Stimulated activated CD4-positive, alpha-beta T cell treated with anti-CD3 and anti-CD28 coated beads, Interleukin-1b, Interleukin-23, amount 100 ng/mL, for 1 hour (primary cell): ENCODE measurements at places on chromosomes 2 and 18.

GRCh38 chr2:3728104-3729054 lies 25.0 kb downstream of the DCDC2C start:
- DNase-seq: no peak

DNA sequence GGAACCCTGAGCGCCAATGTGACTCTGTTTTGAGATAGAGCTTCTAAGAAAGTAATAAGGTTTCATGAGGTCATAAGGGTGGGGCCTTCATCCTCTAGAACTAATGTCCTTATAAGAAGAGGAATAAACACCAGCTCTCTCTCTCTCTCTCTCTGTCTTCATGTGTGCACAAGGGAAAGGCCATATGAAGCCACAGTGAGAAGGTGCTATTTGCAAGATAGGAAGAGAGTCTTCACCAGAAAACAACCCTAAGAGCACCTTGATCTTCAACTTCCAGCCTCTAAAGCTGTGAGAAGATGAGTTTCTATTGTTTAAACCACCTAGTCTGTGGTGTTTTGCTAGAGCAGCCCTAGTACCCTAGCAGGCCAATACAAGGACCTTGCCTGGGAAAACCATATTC lies 55.8 kb downstream of the DOCK10 start:
- no peak for DNase-seq

- no peak for DNase-seq
Observed at GRCh38 chr2:154608438-154608837, 90.1 kb upstream of the KCNJ3 start.

DNA sequence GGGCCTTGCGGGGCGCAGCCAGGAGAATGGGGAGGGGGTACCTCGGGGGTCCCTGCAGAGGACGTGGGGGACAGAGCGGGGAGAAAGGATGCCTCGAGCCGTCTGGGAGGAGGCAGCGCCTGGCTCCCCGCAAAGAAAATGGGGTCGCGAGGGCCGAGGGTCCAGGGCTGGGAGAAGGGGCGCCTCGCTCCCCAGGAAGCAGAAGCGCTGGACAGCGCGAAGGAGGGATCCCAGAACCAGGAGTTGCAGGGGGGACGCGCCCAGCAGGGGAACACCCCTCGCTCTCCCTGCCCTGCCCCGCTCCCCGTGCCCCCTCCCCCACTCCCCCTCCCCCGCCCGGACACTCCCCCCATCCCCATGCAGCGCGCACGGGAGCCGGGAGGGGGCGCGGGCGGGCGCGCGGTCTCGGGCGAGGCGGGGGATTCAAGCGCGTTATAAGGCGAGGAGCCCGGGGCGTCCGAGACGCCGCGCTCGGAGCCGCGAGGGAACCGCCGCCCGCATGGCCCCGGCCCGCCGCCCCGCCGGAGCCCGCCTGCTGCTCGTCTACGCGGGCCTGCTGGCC lies at the start of gene ERFE:
TSS of gene ERFE (plus strand) at position 462 of the 562 bp plus-strand sequence. CDS start at position 500, 38 bp downstream.
- DNase-seq: no peak

- DNase-seq: no peak
Observed at GRCh38 chr2:126425943-126426342, 230.0 kb upstream of the GYPC start.

GRCh38 chr2:48912110-48912509 lies 156.6 kb upstream of the LHCGR start:
- no peak for DNase-seq

DNA sequence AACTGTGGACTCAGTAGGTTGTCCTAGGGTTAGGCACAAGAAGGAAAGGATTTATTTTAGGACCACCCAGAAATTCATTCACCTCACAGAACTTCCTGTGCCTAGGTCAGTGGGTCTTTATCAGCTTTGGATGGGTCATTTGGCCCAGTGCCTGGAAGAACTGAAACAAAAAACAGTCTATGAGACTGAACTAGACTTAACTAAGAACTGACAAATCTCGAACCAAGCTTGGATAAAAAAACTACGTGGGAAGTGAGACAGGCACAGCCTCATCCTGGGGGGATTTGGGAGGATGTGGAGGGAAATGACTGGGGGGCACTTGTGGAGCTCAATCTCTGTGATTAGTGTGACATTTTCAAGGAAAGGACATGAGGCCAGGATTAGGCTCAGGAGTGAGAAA lies 2.3 kb upstream of the OST4 start:
- no peak for DNase-seq

- DNase-seq: no peak
Observed at GRCh38 chr2:183284606-183285005, 160.4 kb downstream of the NUP35 start.

GRCh38 chr2:109031476-109032228 lies 42.6 kb upstream of the EDAR start:
- peak; percentile 41 for DNase-seq

DNA sequence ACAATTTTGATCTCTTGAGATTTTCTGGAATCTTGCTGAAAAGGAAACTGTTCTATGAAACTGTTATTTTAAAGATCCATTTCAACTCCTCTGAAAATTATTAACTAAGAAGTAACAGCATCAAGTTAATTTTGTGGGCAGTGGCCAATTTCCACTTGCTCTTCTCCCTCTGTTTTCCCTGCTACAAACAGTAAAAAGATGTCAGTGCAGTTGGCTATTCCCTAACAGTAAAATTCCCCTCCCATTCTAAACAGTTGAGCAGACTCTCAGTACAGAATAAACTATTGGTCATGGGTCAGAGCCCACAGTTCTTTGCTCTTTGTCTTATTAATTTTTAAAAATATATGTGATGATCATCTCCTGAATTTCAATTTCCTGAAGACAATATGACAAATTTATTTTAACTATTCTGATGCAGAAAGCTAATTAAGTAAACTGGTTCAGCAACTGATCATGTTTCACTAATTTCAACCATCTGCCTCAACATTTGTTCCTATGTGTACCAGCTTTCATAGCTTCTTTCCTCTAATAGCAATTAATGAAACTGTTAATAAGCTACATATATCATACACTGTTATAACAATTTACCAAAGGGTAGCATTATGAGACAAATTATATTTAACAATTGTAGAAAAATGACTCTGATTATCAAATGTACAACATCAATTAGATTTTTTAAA lies 41.1 kb upstream of the GALNT5 start:
- DNase-seq: no peak

DNA sequence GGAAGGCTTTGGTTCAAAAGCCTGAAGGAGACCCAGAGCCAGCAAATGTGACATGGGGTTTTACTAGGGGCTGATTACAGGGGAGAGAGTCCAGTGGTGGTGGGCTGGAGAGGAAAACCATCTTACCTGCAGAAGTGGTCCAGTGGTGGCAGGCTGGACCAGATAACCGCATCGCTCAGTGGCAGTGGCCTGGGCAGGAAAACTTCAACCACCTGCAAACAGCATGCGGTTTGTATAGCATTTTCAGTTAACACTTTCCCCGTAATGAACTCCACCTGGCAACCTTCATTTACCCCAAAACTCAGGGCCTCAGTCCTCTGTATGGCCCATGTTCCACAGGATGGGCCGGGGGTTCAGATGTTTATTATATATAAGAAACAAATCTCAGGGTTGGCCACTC lies 114.4 kb downstream of the LRRTM1 start:
- no peak for DNase-seq

- DNase-seq: no peak
Observed at GRCh38 chr2:128660836-128661235, 342.2 kb upstream of the HS6ST1 start.

- no peak for DNase-seq
Observed at GRCh38 chr18:45054636-45055035, 373.9 kb downstream of the SETBP1 start.

GRCh38 chr2:200385063-200385635 lies 78.7 kb downstream of the SPATS2L start:
- no peak for DNase-seq

DNA sequence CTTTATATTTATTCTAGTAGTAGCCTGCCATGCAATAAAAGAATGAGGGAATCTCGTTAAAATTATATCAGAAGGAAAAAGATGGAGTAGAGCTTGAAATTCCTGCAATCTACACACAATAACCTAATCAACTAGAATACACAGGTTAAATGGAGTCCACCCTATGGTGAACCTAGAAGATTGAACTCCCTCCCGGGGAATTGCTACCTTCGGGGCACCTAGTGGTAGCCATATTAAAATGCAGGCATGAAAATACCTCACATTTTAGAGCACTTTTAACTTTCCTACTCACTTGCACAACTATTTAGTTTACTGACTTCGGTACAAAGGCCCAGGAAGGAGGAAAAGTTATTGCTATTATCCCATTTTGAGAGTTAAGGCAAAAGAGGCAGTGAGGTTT lies 174.5 kb downstream of the SS18 start:
- DNase-seq: no peak
